Naive B cell (primary cell): ENCODE measurements at places on chromosomes 3 and 15.
A peak's percentile ranks its signal among the peaks of the same experiment; 100 is the strongest.

DNA sequence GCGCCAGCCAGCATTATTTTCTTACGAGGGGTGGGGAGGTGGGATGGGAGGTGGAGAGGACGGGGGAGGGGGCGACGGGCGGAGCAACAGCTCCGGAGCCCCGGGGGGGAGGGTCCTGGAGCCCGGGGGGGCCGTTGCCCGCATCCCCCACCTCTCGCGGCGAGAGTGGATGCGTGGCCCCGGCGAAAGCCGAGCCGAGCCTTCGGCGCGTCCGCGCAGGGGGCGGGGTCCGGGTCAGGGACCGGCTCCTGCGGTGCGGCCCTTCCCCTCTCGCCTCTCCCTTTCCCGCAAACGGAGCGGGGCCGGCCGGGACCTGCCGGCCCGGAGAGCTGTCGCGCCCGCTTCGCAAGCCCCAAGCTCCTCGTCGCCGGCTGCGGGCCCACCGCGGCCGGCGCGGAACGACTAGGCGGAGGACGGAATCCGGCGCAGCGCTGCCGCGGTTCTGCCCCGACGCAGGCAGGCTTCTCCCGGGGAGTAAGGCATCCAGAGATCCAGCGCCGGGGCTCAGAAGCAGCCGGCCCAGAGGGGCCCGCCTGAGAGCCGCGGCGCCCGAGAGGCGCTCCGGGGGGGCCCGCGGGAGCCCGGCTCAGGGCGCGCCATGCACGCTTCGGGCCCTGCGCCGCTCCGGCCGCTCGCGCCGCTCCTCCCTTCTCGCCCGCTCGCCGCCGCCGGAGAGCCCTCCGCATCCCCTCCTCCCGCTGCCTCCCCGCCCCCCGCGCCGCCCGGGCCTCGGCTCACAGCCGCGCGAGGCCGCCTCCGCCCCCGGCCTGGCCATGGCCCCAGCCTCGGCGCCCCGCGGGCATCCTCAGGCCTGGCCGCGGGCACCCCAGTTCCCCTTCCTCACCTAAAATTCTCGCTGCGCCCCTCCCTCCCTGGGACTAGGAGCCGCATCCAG, 459 bp upstream of the ADCY5 start:
- H3K4me1 ChIP-seq: peaks cover 7% of the 10 kb centered on the region
- peaks cover 66% of the 10 kb centered on the region for H3K27me3 ChIP-seq
- H3K27ac ChIP-seq: no peak overlapping the region
- DNase-seq: no peak
- no peaks in the 10 kb centered on the region for H3K36me3 ChIP-seq

DNA sequence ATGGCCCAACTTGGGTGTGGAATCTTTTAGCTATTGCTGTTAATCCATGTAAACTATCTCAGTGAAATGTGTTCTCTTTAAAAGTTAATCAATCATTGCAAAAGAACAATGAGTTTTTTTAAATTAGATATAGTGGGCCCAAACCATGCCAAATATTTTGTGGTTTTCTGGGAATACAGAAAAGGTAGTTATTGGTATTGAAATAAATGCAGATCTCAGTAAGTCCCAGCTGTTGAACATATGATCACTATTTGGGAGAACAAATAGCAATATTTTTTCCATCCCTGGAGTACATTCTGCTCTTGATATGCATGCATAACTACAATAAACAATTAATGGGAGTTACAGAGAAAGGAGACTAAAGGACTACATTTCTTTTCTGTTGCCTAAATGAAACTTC, 36.0 kb upstream of the LEKR1 start:
- peaks cover 20% of the 10 kb centered on the region for H3K4me1 ChIP-seq
- no peak overlapping the region for H3K27ac ChIP-seq
- H3K27me3 ChIP-seq: no peaks in the 10 kb centered on the region
- peaks cover 14% of the 10 kb centered on the region for H3K36me3 ChIP-seq
- no peak overlapping the region for H3K4me3 ChIP-seq

DNA sequence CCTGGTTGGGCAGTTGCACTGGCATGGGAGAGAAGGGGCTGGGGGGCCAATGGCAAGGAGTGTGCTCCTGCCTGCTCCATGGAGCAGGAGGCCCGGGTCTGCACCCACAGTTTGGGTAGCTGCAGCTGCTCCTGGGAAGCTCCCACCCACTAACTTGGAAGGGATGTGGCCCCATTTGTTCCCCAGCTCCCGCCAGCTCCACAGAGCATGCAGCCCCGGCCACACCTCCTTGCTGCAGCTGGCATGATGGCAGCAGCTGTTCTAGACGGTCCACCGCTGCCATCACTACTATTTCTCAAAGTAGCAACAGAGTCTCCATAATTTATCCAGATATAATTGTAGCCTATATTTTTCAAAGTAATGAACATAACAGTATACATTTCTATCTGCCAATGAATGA, 65.8 kb downstream of the PIK3CB start:
- no peaks in the 10 kb centered on the region for H3K4me1 ChIP-seq
- H3K27me3 ChIP-seq: no peaks in the 10 kb centered on the region
- DNase-seq: no peak
- peaks cover 6% of the 10 kb centered on the region for H3K36me3 ChIP-seq

- peak overlapping the region; percentile 100 for H3K27ac ChIP-seq
- H3K4me1 ChIP-seq: peaks cover 71% of the 10 kb centered on the region
- no peaks in the 10 kb centered on the region for H3K27me3 ChIP-seq
- peak; percentile 75 for DNase-seq
- H3K4me3 ChIP-seq: peak overlapping the region; percentile 98
Observed at GRCh38 chr3:47381317-47382157, 716 bp downstream of the PTPN23 start.

DNA sequence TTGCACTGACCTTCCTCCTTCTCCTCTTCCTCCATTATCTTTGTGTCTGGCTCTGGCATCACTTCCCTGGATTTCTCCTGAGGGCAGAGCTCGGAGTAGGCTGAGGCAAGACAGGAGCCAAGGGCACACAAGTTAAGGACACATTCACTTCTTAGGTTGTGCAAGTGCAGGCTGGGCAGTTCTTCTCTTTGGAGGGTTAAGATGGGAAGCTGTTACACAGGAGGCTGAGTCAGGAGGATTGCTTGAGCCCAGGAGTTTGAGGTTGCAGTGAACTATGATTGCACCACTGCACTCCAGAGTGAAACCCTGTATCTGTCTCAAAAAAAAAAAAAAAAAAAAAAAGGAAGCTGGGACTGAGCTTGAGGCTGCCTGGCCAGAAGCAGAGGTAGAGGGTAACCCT, 176.2 kb upstream of the ANKRD28 start:
- no peak overlapping the region for H3K27ac ChIP-seq
- H3K27me3 ChIP-seq: peaks cover 6% of the 10 kb centered on the region
- no peaks in the 10 kb centered on the region for H3K4me1 ChIP-seq
- H3K36me3 ChIP-seq: no peaks in the 10 kb centered on the region
- H3K4me3 ChIP-seq: no peak overlapping the region

- H3K4me3 ChIP-seq: no peak overlapping the region
- H3K27ac ChIP-seq: no peak overlapping the region
- H3K4me1 ChIP-seq: no peaks in the 10 kb centered on the region
- peaks cover 70% of the 10 kb centered on the region for H3K27me3 ChIP-seq
Observed at GRCh38 chr15:88282614-88283013, 26.1 kb upstream of the NTRK3 start.

- H3K27ac ChIP-seq: no peak overlapping the region
- H3K36me3 ChIP-seq: peaks cover 5% of the 10 kb centered on the region
- H3K27me3 ChIP-seq: peaks cover 8% of the 10 kb centered on the region
- peaks cover 2% of the 10 kb centered on the region for H3K4me1 ChIP-seq
- no peak for DNase-seq
Observed at GRCh38 chr15:22963641-22964040, 16.5 kb downstream of the CYFIP1 start.

DNA sequence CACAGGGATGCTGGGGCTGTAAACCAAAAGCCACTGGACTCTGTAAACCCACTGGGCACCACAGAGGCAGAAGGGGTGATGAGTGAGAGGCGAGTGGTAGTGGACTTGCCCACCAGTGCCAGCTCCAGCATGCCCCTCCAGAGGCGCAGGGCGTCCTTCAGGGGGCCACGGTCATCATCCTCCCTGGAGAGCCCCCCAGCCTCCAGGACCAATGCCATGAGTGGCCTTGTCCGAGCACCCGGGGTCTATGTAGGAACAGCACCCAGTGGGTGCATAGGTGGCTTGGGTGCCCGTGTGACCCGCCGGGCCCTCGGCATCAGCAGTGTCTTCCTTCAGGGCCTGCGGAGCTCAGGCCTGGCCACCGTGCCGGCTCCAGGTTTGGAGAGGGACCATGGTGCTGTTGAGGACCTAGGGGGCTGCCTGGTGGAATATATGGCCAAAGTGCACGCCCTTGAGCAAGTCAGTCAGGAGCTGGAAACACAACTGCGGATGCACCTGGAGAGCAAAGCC, at the start of gene BFSP2:
Gene BFSP2, plus strand, starts transcription at position 51 of the 510 bp plus-strand sequence. Its CDS starts 28 bp downstream, at position 79.
- H3K27me3 ChIP-seq: peaks cover 33% of the 10 kb centered on the region
- no peak for DNase-seq
- no peaks in the 10 kb centered on the region for H3K36me3 ChIP-seq

- DNase-seq: no peak
- H3K36me3 ChIP-seq: no peaks in the 10 kb centered on the region
- no peak overlapping the region for H3K4me3 ChIP-seq
- H3K27me3 ChIP-seq: no peaks in the 10 kb centered on the region
Observed at GRCh38 chr3:175316799-175317198, 457.7 kb downstream of the NAALADL2 start.

DNA sequence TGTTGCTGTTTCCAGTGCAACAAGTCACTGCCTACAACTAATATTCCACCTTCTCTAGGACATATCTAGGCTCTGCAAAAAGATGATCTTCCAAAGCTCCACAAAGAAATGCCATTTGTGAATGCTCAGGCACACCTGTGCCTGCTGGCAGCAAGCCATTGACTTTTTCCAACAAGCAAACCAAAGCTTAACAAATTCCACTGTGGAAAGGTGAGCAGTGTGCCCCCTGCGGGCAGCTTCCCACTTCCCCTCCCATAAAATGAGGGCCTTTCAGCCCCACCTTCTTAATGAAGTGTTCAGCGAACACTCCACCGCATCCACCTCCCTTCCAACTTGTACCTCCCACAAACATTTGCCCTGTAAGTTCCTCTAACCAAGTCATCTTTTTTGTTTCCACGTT, 157.5 kb upstream of the SLC24A5 start:
- no peaks in the 10 kb centered on the region for H3K36me3 ChIP-seq
- no peaks in the 10 kb centered on the region for H3K27me3 ChIP-seq
- DNase-seq: no peak
- no peak overlapping the region for H3K27ac ChIP-seq
- H3K4me3 ChIP-seq: no peak overlapping the region

- H3K4me3 ChIP-seq: no peak overlapping the region
- no peak overlapping the region for H3K27ac ChIP-seq
- DNase-seq: no peak
Observed at GRCh38 chr15:74573987-74574386, 33.0 kb downstream of the ARID3B start.

DNA sequence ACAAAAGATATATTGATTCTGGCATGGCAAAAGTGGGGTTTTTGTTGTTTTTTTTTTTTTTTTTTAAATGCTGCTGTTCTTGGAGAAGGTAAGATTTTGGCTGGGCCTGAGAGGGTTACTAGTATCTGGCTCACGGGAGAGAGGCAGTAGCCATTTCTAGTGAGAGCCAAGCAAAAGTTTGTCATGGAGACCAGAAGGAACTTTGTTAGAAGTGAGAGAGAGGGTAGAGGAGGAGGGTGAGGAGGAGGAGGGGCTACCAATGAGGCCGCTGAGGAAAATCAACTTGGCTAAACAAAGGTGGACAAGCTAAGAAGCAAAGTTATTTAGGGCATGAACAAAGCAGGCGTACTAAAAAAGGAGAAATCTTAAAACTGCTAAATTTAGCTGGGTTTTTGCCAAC, 48.9 kb upstream of the STRIT1 start:
- no peaks in the 10 kb centered on the region for H3K4me1 ChIP-seq
- no peak for DNase-seq
- no peaks in the 10 kb centered on the region for H3K27me3 ChIP-seq
- H3K27ac ChIP-seq: no peak overlapping the region

DNA sequence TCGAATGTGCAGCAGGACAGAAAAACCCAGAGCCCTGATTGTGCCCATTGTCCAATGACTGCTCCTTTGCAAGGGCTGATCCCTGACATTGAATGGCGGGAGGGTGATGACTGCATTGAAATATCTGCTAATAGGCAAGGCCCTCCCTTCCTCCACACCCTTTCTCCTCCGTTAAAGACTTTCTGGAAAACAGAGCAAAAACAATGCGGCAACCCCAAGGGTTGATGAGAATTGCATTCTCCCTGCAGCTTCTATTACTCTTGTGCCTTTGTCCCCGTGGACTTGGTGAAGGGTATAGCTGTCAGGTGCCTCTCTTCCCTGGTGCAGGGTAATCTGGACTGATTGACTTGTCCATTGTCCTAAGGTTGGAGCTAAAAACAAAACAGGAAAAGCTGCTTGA, 71.8 kb downstream of the THSD4 start:
- no peak for DNase-seq
- no peaks in the 10 kb centered on the region for H3K36me3 ChIP-seq
- no peak overlapping the region for H3K27ac ChIP-seq

DNA sequence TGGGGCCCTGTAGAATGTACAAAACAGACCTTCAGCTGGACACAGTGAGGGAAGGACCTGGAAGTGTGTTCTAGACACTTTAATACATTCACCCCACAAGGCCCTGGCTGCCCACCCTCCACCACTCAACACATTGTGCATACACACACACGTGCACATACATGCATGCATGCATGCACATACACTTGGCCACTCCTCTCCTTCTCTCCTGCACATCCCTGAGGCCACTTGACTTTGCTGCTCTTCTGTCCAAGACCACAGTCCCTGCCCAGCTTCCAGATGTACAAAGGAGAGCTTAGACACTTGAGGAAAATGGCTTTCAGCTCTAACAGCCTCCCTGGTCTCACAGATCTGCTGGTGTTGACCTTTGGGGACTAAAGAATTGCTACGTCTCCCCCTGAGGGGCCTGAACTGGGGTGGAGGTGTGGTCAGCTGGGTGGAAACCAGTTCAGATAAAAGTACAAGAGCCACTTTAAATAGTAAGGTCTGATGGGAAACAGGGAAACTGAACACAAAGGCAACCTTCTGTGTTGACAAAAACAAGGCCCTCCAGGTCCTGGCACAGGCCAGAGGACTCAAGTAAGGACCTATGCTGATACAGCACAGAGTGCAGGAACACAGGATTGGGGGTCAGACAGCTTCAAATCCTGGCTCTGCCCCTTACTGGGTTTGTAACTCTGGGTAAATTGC, 24.8 kb upstream of the NOX5 start:
- DNase-seq: no peak
- H3K27ac ChIP-seq: no peak overlapping the region
- no peaks in the 10 kb centered on the region for H3K36me3 ChIP-seq
- peaks cover 4% of the 10 kb centered on the region for H3K27me3 ChIP-seq

GRCh38 chr3:156948402-156949210, 122.5 kb downstream of the LEKR1 start:
- H3K4me3 ChIP-seq: no peak overlapping the region
- no peak for DNase-seq
- no peaks in the 10 kb centered on the region for H3K4me1 ChIP-seq

DNA sequence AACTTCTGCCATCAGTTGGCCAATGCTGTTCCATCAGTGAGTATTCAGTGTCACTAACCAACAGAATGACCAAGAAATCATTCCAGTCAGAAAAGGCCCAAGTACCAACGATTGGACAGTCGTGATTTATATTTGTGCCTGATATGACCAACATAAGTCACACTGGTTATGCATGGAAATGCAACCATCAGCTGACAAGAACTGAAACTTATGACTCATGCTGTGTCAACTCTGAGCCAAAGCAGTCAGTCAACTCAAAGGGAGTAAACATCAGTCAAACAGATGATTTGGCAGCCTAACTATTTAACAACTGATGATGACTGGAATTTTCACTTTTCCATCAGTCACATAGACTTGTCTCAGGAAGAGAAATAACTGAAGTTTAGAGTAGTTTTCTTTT, 142.4 kb downstream of the ANXA2 start:
- DNase-seq: no peak
- no peaks in the 10 kb centered on the region for H3K36me3 ChIP-seq
- no peak overlapping the region for H3K27ac ChIP-seq
- no peak overlapping the region for H3K4me3 ChIP-seq
